ENCODE measurements at places on chromosomes 12 and 14. TPM values are rescaled to one million over a fixed set of nuclear protein-coding genes. Genes with fewer than 3 reads are reported as not detected.

The WSCD2 gene
- 0.13 TPM for total RNA-seq

The SERPINA3 gene
- total RNA-seq: 77.2 TPM

The CLEC2A gene
- 64.3 TPM for total RNA-seq

- H3K4me3 ChIP-seq: no peak overlapping the region
- DNase-seq: no peak
- H3K27me3 ChIP-seq: no peaks in the 10 kb centered on the region
- H3K4me1 ChIP-seq: peaks cover 32% of the 10 kb centered on the region
- H3K27ac ChIP-seq: peak overlapping the region; percentile 77
- peaks cover 8% of the 10 kb centered on the region for H3K36me3 ChIP-seq
Observed at GRCh38 chr12:113260127-113260526, 38.9 kb downstream of the TPCN1 start.

The SLC6A13 gene
- not detected for total RNA-seq

GRCh38 chr14:32940066-32940651 is 1.5 kb downstream of the NPAS3 start:
- H3K27ac ChIP-seq: peak overlapping the region; percentile 87
- H3K4me3 ChIP-seq: peak overlapping the region; percentile 64
- peaks cover 13% of the 10 kb centered on the region for H3K4me1 ChIP-seq
- no peaks in the 10 kb centered on the region for H3K36me3 ChIP-seq

The KRT80 gene
- total RNA-seq: 293 TPM

DNA sequence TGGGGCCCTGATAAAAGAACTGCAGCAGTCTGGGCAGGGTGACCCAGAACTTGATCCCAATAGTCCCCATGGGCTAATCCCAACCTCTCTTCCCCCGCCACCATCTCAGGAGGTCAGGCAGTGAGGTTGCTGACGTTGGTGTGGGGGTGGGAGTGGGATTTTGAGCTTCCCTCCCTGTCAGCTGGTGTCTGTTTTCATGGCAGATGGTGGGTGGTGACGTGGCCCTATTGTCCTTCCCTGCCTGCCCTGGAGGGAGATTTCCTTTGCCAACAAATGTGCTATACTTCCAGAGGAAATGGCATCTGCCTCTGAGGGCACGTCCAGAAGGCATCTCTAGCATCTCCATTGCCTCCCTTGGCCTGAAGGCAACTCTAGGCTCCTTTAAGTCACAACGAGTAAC is 37.7 kb downstream of the NEUROD4 start:
- H3K4me3 ChIP-seq: no peak overlapping the region
- H3K27ac ChIP-seq: no peak overlapping the region
- DNase-seq: no peak
- peaks cover 6% of the 10 kb centered on the region for H3K27me3 ChIP-seq
- H3K4me1 ChIP-seq: no peaks in the 10 kb centered on the region
- no peaks in the 10 kb centered on the region for H3K36me3 ChIP-seq

The CCDC88C gene
- 23.3 TPM for total RNA-seq

DNA sequence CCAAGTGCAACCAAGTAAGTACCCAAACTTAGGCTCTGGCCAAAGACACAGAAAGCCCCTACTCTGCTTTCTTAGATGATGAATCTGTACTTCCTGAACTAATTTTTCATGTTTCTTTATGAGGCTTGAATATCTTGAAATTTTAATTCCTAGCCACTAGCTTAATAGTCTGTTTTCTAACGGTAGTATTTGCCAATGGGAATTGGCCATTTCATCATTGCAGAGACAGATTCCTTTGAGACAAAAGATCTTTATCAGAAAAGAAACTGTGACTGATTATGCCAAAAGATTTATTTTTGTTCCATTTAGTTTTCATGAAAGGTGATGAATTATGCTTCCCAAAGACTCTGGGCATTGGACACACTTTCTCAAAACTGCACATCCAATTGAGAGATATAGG is 48.7 kb downstream of the DAD1 start:
- peaks cover 60% of the 10 kb centered on the region for H3K4me1 ChIP-seq
- no peaks in the 10 kb centered on the region for H3K36me3 ChIP-seq
- H3K27me3 ChIP-seq: no peaks in the 10 kb centered on the region

DNA sequence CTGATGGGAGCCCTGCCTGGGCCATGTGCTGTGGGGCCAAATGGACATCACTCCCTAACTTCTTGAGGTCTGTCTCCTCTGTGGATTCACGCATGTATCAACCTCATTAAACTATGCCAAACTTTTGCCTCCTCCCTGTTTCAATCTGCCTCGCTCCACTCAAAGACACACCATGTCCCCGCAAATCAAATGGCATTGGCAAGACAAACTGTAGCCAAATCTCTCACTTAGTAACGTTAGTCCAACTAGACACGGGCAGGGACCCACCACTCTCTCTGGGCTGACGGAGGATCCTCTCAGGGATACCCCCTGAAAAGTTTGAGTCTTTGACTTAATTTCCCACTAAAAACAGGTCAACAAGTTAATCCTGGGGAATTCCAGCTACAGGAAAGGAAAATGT is 8.0 kb downstream of the ZBTB39 start:
- DNase-seq: no peak
- no peak overlapping the region for H3K4me3 ChIP-seq
- peaks cover 39% of the 10 kb centered on the region for H3K36me3 ChIP-seq
- H3K27ac ChIP-seq: no peak overlapping the region

All from suprapubic skin (tissue), 4 donors.